NCI-H460 (cell line): ENCODE measurements at places on chromosomes 4 and X. TPM values are rescaled to one million over a fixed set of nuclear protein-coding genes. Genes with fewer than 3 reads are reported as not detected.
A peak's percentile ranks its signal among the peaks of the same experiment; 100 is the strongest.

The GAGE12E gene
- total RNA-seq = not detected in 2 replicates

The MAGEB10 gene
- total RNA-seq = not detected in 2 replicates

The SLC7A11 gene
- total RNA-seq = 208 and 225 TPM in 2 replicates

- DNase-seq = no peak
Measured at GRCh38 chr4:145488310-145488709, 6.7 kb downstream of the SMAD1 start.

GRCh38 chr4:54924891-54925290 lies 200.5 kb downstream of the KDR start:
- DNase-seq = no peak

DNA sequence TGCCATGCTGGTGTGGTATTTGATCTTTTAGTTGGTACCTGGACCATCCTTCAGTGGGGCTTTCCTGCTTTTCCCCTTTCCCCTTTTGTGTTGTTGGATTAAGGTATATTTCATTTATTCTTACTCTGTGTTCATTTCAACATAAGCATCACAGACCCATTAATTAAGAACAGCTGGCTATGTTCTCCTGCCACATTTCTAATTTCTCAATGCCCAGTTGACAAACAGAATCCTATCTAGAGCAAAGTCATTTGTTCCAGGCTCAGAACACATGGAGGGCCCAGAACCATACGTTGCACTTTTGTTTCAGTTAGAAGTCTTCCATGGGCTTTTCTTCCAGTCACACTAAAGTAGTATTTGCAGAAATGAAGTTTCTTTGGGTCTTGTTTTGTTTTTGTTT lies 46.1 kb upstream of the EOLA2 start:
- no peak for DNase-seq

DNA sequence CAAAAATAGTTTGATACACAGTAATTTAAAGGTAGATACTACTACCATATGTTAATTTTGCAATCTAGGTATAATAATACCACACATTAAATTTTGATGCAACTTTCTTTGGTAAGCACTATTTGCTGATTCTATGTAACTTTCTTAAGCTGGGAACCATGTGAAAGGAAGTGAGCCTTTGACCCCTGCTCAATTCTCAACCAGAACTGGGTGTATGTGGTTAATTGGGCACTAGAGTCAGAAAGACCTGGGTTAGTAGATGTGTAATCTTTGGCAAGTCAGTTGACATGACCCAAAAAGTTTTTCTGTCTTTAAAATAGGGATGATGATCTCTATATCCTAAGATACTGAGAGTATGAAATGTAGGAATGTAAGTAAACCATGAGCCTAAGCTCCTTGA lies 22.4 kb downstream of the TLR2 start:
- DNase-seq = no peak

GRCh38 chr4:110170861-110171260 lies 27.6 kb downstream of the ELOVL6 start:
- DNase-seq = no peak

- DNase-seq = no peak
Measured at GRCh38 chr4:3293401-3294391, 875 bp downstream of the RGS12 start.

GRCh38 chr4:179124419-179124818 lies 1682.2 kb upstream of the AGA start:
- no peak for DNase-seq

DNA sequence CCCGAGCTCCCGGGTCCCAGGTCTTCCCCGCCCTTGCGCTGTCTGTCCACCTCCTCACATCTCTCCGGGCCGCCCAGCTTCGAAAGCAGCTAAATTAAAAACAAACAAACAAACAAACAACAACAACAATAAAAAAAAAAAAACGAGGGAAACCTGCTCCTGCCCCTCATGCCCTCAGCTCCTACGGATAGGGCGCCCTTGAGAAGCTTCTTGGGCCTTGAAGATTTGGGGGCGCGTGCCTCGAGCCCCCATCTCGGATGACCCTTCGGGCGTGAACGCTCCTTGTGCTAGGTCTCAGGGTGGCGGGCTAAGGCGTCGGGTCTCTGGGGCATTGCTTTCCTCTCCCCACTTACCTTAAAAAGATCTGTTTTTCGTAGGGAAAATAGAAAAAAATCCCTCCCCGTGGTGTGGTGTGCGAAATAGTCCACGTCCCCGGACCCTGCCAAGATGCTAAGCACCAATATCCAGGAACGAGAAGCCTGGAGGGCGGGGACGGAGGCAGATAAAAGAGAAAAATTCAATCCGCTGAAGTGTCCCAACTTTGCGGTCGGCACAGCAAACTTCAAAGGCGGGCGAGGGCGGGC lies 603 bp downstream of the NDNF start:
- no peak for DNase-seq

- DNase-seq = no peak
Measured at GRCh38 chrX:13216139-13216538, 103.7 kb downstream of the ATXN3L start.

GRCh38 chrX:88863726-88864125 lies 116.7 kb downstream of the CPXCR1 start:
- DNase-seq = no peak

- DNase-seq = peak; percentile 7
Measured at GRCh38 chr4:577499-578450, 1.7 kb upstream of the TMEM271 start.
